ENCODE measurements at places on chromosomes 4 and X.

- no peak for DNase-seq
These were observed 177.8 kb upstream of the IGFBP7 start for GRCh38 chr4:57287687-57288604.

DNA sequence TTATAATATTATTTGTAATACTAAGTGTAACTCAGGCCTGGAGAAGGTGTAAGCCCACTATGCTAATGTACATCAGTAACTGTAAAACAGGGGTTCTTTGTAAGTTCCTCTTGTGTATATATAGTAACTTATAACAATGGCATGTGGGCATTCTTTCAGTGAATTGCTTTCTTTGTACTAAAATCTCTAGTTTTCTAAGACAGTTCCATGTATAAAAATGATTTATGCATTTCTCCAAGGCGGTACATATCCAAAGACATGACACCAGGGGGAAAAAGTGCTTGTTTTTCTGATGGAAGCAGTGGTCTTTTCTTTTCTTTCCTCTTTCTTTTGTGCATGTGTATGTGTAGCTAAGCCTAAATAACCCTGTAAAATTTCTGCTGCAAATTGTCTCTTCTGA lies 702.4 kb upstream of the GRID2 start:
- DNase-seq = no peak

DNA sequence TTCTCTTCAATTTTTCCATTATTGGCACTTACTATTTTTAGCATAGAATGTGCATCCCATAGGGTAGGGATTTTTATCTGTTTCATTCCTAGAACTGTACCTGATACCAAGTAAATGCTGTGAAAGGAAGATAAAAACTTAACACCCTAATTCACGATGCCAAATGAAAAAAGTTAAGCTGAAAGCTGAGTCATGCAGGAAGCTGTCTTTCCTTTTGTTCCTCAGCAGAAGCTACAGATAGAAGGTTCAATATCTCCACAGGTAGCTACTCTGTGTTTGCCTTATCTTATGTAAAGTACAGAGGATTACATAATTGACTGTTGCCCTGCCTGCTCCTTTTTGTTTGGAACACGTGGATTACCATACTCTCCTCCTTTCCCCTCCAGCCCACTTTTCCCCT lies 77.0 kb downstream of the LRP2BP start:
- DNase-seq = no peak

- DNase-seq = no peak
These were observed 90.4 kb upstream of the CITED1 start for GRCh38 chrX:72396117-72396516.

- DNase-seq = no peak
These were observed 313.1 kb upstream of the IRS4 start for GRCh38 chrX:109049416-109049815.

DNA sequence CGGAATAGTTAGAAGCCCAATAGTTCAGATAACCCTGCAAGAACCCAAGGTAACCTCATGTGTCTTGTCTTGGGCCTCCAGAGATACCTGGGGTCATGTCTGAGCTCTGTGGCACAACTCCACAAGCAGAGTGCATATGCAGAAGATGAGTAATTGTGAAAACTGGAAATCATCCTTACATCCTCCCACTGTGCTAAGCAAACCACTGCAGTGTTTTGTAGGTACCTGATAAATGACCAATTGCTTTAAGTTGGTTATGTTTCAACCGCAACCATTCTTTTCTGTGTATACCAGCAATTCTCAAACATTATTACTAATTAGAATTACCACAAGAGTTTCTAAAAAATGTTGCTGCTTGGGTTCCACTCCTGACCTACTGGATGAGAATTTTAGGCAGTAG lies 73.2 kb downstream of the CBLL2 start:
- no peak for DNase-seq

GRCh38 chr4:145808848-145809512 lies 129.0 kb downstream of the C4orf51 start:
- no peak for DNase-seq

DNA sequence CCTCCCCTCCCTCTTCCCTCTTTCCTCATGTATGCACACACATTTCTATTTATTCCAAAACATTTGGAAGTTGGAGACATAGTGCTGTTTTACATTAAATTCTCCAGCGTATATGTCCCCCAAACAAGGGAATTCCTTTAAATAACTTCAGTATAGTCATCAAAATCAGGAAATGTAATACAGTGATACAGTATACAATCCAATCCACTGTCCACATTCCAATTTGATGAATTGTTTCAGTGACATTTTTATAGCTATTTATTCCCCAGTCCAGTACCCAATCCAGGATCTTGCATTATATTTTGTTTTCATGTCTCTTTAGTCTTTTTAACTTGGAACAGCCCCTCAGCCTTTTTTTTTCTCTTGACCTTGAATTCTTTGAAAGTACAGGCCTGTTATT lies 233.0 kb downstream of the DKK2 start:
- DNase-seq = no peak

DNA sequence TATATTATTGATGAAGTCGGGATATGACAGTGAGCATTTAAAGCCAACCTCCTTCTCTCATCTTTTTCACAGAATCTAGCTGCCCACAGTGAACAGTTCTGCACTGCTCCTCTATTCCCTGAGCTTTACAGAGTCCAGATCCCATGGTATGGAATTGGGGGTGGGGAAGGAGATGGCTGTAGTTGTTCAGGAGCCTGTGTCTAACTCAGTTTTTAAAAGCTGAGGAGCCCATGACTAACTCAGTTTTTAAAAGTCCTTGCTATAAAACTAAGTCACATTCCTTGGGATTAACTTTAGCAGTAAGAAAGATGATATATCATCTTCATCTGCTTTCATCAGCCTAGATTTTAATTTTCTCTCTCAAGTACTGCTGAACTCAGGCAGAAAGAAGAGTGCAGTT lies 96.4 kb upstream of the STIM2 start:
- no peak for DNase-seq

DNA sequence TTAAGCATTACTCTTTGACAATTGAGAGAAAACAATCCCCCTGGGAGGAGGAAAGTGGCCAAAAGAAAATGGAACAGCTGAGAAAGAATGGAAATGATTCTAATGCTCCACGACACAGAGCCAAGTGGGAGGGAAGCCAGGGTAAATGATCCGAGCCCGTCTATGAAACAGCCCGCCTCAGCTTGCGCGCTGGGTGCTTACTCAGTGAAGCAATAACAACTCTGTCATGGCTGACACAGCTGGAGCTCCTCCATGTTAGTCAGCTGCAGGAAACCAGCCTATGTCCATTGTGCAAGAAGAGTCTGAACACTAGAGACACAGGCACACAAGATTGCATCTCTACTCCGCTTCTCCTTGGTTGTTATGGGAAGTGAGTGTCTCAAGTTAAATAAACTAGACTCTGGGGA lies 19.3 kb downstream of the NOA1 start:
- no peak for DNase-seq

- no peak for DNase-seq
These were observed 57.0 kb downstream of the ZNF827 start for GRCh38 chr4:145881576-145881975.

GRCh38 chr4:27692158-27692557 lies 831.5 kb downstream of the STIM2 start:
- DNase-seq = no peak

DNA sequence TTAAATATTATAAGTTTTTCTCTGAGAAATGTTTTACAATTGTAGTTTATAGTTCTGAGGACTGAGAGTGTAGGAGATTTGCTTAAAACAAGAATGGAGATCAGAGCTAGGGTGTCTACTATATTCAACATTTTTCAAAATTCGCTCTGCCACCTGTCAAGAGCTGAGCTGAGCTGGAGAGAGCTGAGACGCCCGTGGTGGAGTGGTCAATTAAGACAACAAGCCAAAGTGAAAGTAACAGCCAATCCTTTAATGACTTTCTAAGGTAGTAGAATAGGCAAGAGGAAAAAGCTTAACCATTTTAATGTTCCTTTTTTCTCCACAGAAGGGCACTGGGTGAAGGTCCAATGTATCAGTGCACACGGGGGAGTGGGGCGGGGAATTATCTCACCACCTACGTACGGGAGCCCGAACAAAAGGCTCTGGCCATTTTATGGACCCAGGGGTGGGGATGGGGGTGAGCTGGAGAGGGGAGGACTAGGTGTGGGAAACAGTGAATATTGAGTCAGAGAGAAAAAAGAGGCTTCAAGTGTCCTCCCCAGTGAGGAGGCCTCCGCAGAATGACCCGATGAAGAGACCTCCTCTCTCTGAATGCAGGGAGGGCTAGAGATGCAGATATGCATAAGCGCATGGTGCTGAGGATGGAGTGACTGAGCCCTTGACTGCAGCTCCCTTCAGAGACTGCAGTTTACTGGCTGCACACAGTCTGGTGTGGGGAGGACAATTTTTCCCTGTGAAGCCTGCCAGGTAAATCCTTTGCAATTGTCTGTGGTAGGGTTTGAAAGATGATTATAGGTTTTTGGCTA lies 60.8 kb downstream of the SPCS3 start:
- DNase-seq = no peak

DNA sequence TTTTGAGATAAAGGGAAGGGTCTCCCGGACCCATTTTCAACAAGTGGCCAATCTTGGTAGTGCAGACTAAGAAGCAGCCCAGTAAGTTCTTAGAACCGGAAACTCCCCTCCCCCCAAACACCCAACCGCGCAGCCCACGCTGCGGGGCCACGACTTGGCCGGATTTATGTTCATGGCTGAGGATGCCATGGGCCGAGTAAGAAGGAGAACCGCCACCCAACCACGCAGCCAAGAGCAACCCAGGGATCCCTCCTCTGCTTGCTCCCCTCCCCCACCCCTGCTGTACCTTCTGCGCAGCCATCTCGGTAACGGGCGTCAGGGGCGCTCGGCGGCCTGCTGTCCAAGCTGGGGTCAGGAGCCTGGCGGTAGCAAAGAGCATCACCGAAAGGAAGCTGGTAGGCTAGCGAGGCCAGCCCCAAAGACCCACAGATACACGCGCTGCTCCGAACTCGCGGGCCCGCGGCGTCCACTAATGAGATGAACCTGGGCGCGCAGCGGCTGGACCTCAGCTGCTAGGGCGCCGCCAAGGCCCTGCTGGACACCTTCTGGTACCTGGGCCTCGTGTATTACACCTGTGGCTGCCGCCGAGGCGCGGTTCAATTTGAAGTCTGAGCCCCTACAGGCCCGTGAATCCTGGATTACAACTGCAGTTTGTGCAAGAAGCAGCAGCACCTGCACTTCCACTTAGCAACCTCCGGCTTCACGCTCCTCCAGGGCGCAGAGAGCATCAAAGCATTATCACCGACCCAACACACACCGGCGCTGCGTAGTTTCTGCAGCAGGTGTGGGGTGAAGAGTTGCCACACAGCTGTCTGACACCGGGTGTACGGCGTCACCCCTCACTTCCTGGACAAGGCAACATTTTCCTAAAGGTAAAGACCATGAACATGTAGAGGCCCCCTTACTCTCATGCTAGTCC lies 63.4 kb downstream of the NUDT10 start:
- DNase-seq = no peak

GRCh38 chrX:129738466-129739308 lies at the start of gene XPNPEP2:
Gene XPNPEP2 (plus strand): TSS chrX:129738979. CDS start chrX:129739214, 235 bp downstream.
- DNase-seq = no peak

DNA sequence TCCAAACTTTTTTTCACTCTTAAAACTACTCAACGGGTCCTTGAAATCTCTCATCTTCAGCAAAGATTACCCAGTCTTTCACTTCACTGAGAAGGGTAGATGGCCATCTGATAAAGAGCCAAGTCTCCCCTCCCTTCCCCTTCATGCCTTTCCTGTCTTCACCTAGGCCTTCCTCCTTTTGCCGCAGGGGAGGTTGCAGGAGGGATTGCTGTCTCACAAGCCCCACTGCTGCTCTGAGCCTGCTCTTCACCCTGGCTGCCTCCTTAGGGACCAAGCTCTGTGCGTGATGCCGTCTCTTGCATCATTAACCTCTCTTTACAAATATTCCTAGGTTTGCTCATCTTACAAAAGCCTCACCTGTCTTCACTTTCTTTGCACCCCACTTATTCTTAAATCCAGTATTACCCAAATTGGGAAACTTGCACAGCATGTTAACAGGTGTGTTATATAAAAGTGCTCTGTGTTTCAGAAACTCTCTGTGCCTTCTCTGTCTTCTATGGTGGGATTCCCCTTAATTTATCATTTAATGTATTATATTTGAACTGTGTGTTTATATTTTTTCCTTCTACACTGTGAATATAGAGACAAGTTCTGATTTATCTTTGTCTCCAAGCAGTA lies 3.8 kb downstream of the ZFX start:
- DNase-seq = no peak

- DNase-seq = no peak
These were observed 130.5 kb upstream of the SMAD1 start for GRCh38 chr4:145351162-145351561.

DNA sequence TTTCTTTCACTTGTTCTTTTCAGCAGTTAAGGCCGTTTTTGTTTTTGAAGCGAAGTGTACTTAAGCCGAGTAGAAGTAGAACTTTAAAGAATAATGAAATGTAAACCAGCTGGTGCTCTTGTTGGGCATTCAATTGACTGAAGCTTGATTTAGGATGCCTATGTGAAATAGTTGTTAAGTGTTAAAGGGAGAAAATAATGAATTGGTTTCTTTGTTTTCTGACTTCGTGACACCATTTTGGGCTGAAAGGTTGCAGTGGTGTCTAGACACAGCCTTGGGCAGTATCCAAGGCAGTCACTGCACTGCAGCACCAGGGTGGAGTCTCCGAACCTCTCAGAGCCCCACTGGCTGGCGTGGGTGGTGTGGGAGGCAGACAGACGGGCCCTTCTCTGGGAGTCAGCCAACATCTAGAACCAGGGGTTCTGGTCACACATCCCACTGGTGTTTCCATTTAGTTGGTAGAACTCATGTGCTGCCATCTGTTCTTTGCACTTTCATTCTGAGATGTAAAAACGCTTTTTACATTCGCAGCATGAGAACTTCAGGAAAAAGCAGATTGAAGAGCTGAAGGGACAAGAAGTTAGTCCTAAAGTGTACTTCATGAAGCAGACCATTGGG lies 3.5 kb downstream of the UCHL1 start:
- no peak for DNase-seq

- no peak for DNase-seq
These were observed 91.3 kb upstream of the WDR44 start for GRCh38 chrX:118254611-118255010.

- no peak for DNase-seq
These were observed 128.5 kb downstream of the SPRY1 start for GRCh38 chr4:123524958-123525628.

DNA sequence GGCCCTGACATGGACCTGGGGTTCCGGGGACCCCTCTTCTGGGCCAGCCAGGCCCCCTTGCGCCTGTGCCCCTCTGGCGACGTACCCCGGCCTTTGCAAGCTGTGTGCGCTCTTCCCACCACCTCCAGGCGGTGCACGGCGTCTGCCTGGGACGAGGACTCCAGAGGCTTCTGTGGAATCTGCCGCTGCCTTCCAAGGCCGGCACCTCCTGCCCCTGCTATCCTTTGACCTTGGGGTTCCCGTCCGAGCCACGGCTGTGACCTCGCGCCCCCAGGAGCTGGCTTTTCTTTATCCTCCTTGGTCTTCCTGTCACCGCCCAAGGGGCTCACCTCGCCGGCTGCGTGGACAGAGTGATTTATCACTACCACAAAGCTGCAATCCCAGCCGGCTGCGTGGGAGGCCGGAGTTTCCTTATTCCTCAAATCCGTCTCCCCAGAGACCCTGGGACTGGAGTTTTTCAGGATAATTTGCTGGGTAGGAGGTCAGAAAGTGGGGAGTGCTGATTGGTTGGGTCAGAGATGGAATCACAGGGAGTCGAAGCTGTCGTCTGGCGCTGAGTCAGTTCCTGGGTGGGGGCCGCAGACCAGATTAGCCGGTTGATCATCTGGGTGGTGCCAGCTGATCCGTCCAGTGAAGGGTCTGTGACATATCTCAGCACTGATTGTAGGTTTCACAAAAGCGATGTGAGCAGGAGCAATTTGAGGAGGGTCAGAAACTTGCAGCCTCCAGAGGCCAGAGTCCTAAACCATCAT lies 19.8 kb upstream of the PLCXD1 start:
- no peak for DNase-seq

- DNase-seq = no peak
These were observed 10.6 kb upstream of the ELF4 start for GRCh38 chrX:130120746-130121504.
